ENCODE measurements at places on chromosomes 4 and X.

GRCh38 chr4:81659051-81659450, 187.3 kb upstream of the RASGEF1B start:
- no peak for DNase-seq

GRCh38 chrX:11355259-11355909, 62.2 kb downstream of the AMELX start:
- DNase-seq = no peak

GRCh38 chr4:151114986-151115385, 15.6 kb downstream of the RPS3A start:
- DNase-seq = no peak

GRCh38 chr4:110294165-110294564, 95.8 kb upstream of the ELOVL6 start:
- no peak for DNase-seq

GRCh38 chr4:61312526-61312925, 112.4 kb downstream of the ADGRL3 start:
- no peak for DNase-seq

DNA sequence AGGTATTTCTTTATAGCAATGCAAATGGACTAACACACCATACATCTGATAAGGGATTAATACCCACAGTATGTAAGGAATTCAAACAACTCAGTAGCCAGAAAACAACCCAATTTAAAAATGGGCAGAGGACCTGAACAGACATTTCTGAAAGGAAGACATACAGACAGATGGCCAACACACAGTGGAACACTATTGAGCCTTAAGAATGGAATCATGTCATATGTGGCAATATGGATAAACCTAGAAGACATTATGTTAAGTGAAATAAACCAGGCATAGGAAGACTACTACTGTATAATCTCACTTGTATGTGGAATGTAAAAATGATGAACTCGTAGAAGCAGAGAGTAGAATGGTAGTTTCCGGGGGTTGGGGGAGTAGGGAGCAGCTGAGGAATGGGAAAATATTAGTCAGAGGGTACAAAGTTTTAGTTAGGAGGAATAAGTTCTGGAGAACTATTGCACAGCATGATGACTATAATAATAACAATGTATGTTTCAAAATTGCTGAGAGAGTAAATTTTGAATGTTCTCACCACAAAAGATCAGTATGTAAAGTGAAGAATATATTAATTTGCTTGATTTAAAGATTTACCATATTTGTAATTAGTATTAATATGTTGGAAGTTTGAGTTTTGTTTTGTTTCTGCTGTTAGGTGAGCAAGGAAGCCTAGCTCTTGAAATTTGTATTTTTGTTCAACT, 25.2 kb downstream of the WDR44 start:
- DNase-seq = no peak

- DNase-seq = peak; percentile 42
Measured at GRCh38 chrX:3811331-3812311, 98.2 kb upstream of the PRKX start.

- no peak for DNase-seq
Measured at GRCh38 chr4:43607827-43608461, 715.4 kb downstream of the GRXCR1 start.

DNA sequence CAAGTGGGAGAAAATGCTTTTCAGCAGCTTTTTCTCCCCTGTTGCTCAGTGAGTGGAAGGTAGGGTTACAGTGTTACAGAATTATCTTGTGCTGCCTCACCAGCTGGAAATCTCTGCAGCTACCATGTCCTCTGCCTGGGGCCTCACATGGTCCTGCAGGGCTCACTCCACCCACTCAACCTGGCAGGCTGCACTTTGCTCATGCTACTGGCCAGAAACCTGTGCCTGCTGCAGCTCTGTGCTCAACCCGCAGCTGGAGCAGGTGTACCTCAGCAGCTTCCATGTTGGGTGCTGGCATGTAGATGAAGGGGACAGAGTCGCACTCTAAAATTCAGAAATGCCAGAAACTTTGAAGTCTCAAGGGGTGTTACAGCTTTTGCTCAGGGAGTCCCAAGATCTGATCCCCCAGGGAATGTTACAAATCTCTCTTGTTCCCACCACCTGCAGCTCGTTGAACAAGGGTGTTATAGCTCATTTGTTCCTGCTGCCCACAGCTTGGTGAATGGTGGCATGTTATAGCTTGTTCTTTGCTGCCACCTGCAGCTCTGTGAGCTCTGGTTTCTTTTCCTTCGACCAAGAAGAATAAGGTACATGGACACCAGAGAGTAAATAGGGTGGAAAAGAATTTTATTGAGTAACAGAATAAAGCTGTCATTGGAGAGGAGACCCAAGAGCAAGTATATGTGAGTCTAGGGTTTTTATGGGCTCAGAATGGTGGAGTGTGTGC, 845.8 kb downstream of the TECRL start:
- no peak for DNase-seq

All from head of caudate nucleus (tissue), 42 donors.